A549 (cell line): ENCODE measurements at places on chromosomes 6 and 20.

DNA sequence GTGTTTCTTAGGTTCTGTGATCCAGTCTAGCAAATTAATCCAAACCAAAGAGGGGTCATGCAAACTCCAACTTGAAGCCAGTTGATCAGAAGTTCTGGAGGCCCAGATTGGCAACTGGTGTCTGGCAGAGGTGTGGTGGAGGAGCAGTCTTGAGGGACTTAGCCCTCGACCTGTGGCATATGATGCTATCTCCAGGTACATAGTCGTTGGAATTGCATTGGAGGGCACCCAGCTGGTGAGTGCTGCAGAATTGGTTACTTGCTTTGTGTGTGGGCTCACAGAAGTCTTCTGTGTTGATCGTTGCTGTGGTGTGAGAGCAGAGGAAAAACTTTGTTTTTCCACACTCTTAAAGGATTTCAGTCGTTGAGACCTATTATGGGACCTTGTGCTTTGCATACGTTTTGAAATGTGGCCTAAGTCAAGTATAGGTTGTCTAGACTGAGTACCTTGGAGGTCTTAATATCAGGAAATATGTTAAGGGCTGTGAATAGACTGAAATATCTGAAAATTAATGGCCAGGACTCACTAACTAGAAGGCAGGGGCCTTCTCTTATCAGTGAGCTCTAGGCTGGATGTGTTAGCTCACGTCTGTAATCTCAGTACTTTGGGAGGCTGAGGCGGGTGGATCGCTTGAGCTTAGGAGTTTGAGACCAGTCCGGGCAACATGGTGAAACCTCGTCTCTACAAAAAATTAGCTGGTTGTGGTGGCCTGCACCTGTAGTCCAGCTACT, 7.8 kb downstream of the PANK2 start:
- no peak for DNase-seq

DNA sequence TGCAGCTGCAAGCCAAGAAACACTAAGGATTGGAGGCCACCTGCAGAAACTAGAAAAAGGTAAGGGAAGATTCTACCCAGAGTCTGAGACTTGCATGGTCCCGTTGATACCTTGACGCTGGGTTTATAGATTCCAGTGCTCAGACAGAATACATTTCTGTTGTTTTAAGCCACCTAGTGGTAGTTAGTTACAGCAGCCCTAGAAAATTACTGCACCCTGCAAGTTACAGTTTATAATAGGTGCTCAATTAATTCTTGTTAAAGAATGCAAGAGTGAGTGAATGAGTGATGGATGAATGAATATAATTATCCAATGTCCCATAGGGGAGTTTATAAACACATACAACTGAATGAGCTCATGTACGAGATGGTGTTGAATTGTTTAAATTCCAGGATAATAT, 453.1 kb upstream of the SLC35B3 start:
- DNase-seq: no peak

DNA sequence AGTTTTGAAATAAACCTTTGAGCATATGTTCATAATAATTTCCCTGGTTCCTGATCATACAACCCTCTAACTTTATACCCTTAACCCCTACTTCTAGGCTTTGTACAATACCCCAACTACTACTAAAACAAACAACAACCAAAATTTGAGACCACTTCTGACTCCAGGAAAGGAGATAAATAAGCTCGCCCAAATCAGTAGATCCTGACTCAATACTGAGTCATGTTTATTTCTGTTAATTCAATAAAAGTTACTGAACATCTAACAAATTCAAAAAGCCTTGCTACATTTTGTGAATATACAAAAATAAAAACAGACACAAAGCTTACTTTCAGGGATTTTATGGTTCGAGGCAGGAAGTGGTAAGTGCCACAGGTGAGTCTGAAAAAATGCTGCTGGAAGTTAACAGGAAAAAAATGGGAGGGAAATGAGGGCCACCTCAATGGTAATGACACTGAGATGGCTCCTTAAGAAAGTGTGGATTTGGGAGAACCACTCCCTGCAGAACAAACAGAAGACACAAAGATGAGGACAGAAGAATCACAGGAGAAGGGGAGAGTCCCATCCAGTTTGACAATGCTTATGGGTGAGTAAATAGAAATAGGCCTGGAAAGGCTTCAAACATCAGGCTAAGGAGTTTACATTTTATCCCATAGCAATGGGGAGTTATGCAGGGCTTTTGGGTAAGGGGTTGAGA, 63.4 kb downstream of the DST start:
- DNase-seq: no peak

DNA sequence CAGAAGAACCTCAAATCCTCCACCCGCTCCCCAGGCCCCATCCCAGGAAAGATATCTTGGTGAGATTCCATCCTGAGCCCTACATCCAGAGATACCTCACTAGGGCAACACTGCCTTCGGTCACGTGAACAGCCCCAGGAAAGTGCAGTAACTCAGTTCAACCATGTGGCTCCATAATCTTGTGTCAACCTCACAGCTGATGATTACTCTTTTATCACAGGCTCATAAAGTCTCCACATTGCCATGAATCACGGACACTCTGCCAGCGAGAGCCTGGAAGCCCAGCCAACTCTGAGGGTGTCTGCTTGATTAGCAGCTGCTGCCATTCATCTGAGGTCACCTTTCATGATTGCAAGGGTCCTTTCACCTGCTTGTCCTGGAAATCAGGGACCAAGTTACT, 175.8 kb upstream of the LRFN2 start:
- no peak for DNase-seq

DNA sequence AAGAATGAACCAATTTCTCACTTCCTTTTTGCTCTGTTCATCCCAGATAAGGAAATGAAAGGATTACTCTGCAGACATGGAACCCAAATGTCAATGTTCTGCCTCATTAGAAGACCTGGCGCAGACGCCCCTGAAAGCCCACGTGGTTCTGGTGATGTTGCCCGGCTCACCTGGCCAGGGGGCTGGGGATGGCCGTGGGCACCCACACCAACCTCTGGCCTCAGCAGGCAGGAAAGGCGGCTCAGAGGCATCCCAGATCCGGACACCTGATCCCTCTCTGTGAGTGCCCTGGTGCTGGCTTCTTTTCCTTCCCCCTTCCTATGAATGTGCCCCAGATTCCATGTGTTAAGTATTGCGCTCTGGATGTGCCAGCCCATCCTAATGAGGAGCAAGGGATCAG, 33.6 kb downstream of the CDH4 start:
- no peak for DNase-seq

DNA sequence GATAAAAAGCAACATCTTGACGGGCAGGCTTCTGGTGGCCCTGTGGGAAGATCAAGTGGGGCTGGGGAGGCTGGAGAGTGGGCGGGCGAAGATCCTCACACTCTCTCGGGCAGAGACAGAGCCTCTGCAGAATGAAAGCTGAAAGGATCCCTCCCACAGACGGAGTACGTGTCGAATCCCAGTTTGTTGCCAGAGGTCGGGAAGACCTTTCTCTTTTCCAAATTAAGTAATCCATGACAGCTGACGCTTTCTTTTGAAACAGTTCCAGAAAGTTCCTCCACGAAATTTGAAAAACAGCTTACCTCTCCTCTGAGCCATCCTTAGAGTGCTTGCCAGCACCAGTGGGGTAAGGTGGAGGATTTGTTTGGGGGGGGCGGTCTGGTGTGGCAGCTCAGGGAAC, 155.6 kb upstream of the SMLR1 start:
- no peak for DNase-seq

GRCh38 chr6:14880677-14881076, 365.2 kb upstream of the JARID2 start:
- no peak for DNase-seq
